ENCODE measurements at places on chromosomes 1 and 21.

DNA sequence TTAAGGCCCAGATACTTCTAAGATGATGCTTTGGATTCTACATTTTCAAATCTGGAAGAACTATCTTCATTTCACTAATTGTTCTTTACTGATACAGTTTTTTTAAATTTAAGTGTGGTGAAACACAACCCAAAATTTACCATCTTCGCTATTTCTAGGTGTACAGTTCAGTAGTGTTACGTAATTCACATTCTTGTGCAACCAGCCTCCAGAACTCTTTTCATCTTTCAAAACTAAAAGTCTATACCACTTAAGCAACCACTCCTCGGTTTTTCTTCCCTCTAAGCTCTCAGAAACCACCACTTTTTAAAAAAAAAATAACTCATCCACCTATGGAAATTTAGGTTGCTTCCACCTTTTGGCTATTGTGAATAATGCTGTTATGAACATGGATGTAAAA is 220.7 kb downstream of the PDE4B start:
- DNase-seq: no peak

DNA sequence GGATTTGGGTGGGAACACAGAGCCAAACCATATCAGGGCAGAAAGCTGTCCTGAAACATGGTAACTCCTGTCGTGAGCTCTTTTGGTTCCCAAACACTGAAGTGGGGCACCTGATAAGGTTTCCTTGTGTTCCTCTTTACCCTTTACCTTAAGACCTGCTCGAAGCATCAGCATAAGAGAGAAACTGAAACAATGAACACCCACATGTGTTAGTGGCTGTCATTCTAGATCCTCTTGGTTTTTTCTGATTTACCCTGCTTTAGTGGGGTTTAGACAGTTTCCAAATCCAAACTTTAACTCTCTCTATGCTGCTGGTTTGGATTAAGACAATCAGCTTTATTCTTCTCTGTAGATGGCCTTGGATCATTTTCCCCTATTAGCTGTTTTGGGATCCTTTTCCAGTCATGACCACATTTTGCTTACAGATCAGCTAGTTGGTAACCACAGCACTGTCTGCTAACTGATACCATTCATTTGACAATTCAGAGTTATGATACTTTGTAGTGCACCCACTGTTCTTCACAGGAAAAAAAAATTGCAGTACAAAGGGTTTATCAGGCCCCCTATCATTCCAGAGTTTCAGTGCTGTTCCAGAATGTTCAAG is 975 bp upstream of the MNDA start:
- DNase-seq: no peak

- no peak for DNase-seq
These were observed 162.5 kb upstream of the RNPC3 start for GRCh38 chr1:103363008-103363365.

- DNase-seq: no peak
These were observed 37.5 kb upstream of the QSOX1 start for GRCh38 chr1:180116964-180117763.

- no peak for DNase-seq
These were observed 41.7 kb downstream of the ITPKB start for GRCh38 chr1:226697151-226697928.

DNA sequence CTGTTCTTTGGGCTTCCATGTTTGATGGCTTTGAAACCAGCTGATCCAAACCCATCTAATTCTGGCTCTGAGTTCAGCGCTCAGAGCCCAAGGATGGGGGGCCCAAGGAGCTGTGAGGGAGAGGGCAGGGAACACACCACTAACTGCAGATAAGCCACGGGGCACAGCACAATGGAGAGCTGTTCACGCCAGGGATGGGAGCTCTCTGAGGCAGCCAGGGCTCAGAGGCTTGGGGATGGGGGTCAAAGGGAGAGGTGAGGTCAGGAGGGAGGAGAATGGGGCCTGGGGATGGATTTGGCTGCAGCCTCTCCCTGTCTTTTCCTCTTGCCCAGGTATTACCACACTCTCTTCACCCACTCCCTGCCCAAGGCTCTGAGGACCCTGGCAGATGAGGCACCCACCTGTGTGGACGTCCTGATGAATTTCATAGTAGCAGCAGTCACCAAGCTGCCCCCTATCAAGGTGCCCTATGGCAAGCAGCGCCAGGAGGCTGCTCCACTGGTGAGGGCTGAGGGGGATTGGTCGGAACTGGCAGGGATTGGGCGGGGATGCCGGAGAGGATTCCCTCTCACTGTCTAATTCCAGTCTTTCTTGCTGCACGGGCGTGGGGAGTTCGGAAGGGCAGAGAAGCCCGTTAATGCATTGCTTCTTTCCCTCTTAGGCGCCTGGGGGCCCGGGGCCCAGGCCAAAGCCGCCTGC is 11.3 kb downstream of the SLC30A2 start:
- no peak for DNase-seq

DNA sequence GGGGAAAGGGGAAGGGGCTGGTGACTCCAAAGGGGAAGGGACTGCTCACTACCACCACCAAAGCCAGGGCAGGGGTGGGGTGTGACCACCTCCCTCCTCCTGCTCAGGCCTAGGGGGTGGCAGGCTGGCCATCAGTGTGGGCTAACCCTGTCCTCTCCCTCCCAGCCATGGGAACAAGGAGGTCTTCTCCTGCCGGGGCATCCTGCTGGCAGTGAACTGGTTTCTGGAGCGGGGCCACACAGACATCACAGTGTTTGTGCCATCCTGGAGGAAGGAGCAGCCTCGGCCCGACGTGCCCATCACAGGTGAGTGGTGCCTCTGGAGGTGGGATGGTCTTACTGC is 5.7 kb downstream of the ZC3H12A start:
- DNase-seq: no peak

- no peak for DNase-seq
These were observed 97.5 kb downstream of the DISC1 start for GRCh38 chr1:231724041-231724440.

DNA sequence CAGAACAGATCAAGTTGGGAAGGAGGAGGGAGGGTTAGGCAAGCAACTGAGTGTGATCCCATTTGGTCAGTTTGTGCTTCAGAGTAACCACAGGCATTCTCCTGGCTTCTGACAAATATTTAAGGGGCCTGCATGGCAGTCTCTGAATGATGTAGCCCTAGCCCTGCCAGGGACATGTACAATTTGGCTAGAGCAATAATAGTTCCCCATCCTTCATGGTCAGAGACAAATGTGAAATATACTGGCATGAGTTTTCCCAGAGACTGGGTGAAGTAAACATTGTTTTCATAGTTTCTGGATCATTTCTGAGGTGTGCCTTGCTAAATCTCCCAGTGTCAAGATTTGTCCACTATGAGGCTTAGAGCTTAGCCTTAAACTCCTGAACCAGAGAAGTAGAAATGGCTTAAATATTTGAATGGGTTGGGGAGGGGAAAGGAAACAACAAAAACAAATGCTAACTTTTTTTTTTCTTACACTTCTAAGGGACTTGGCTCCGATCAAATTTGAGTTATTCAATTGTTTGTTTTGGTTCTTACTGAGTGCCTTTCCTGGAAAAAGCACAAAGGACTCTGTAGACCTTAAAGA is 42.0 kb upstream of the UBE2U start:
- no peak for DNase-seq

DNA sequence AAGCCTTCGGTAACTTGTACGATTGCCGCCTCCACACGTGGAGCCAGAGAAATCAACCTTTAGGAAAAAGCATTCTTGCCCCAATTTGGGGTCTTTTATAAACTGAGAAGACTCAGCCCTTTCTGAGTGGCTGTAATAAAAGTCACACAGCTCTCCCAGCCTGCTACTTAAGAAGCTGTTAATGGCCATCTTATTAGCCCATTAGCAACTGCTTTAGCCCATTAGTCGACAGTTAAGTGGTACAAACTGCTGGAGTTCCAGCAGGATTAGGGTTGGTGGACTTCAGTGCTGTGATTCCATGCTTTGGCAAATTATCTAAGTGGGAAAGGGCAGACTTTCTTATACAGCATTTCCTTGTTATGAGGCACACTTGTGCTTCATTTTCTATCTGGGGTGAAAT is 461.3 kb downstream of the RPS6KC1 start:
- DNase-seq: no peak

DNA sequence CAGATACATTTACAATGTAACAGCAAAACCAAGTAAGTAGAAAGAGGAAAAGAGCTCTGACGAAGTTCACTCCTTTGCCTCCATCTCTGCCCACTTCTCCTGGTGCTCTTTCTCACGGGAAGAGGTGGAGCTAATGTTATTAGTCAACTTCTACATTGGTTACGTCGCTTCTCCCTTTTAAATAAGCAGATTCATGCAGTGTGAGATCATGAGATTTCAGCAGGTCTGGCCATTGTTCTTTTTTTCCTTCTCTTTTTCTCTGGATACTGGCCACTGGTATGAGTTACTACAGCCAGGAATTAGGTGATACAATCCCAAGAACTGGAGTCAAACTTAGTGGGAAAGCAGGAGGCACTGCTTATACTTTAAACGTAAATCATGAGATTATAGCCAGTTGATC is 207.1 kb downstream of the AKT3 start:
- no peak for DNase-seq

DNA sequence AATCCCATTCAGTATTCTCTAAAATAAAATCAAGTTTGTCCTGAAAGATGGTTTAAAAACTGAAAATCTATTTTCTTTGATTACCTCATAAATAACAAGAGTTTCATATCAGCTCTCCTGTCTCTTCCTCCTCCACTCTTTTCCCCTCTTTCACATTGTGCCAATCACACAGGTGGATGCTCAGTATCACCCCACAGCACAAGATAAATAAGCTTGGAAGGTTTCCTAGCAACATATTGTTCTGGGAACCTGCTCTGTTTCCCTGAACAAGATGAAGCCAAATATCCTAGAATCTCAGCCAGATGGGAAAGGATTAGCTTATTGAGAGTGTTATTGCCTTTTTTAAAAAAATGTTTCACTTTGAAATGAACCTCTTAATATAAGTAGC is 45.7 kb upstream of the CACYBP start:
- no peak for DNase-seq

DNA sequence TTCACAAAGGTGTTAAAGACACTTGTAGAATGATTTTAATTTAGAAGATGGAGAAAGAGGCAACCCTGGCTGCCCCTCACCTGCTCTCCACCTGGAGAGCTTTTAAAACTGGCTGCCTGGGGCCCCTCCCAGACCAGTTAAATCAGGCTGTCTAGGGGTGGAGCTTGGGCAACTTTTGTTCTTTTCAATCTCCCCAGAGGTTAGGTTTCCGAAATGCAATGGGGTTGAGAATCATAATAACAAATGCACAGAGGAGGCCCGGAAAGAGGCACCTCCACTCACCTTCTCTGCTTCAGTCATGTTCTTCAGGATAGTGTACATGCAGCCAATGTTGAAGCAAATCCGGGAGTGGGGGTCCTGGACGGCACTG is 400 bp downstream of the NCF2 start:
- DNase-seq: no peak

DNA sequence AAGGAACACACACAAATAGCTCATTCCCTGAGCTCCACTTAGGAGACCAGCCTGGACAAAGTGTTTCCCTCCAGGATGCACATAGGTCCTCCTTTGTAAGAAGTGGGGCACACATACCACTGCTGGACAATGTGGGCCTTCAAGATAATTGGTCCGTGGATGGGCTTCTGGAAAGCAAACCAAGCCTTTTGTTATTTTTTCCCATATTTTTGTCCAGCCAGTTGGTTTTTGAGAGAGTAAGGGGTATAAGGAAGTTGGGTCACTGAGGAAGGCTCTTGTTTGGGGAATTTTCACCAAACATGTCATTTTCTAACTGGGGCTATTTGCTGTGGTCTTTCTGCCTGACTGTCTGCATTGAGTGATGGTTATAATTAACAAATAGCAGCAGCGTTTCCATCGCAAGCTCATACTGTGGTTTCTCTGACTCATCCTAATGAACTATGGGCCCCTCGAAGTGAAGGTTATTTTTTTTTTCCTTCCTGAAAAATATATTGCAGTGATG is 306.3 kb upstream of the DUSP10 start:
- no peak for DNase-seq

GRCh38 chr1:174643206-174643605 is 195.4 kb downstream of the GPR52 start:
- DNase-seq: no peak

DNA sequence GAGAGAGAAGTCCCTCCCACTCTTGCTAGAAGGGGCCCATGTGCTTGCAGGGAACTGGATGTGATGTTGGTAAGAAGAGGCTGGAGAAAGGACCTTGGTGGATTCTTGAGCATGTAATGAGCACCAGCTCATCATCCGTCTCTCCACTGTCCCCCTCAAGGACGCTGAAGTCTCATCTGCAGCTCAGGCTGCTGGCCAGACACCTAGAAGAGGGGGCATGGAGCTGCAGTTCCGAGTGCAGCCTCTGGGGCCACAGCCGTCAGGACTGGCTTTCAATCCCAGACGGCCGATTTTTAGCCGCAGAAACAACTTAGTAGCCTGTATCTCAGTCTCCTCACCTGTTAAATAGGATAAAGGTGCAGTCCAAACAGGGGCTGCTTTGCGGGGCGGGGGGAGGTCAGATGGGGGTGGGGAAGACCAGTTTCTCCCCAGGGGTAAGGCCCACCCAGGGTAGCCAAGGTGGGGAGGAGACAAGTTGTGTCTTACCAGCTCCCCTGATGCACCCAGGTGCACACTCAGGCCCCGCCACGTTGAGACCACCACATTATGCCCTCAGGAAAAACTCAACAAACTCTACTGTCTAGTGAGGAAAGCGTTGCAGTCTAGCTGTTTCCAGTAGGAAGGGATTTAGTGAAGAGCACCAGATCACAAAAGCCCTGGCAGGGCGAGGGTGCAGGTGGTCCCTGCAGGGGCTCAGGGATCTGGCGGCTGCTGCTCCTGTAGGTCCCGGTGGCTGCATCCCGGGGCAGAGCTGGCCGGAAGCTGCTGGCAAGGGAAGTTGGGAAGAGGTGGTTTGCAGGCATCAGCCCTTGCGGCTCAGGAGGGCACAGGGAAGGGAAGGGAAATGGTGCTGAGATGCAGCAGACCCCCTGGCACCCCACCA is 29.5 kb downstream of the LDLRAP1 start:
- no peak for DNase-seq

DNA sequence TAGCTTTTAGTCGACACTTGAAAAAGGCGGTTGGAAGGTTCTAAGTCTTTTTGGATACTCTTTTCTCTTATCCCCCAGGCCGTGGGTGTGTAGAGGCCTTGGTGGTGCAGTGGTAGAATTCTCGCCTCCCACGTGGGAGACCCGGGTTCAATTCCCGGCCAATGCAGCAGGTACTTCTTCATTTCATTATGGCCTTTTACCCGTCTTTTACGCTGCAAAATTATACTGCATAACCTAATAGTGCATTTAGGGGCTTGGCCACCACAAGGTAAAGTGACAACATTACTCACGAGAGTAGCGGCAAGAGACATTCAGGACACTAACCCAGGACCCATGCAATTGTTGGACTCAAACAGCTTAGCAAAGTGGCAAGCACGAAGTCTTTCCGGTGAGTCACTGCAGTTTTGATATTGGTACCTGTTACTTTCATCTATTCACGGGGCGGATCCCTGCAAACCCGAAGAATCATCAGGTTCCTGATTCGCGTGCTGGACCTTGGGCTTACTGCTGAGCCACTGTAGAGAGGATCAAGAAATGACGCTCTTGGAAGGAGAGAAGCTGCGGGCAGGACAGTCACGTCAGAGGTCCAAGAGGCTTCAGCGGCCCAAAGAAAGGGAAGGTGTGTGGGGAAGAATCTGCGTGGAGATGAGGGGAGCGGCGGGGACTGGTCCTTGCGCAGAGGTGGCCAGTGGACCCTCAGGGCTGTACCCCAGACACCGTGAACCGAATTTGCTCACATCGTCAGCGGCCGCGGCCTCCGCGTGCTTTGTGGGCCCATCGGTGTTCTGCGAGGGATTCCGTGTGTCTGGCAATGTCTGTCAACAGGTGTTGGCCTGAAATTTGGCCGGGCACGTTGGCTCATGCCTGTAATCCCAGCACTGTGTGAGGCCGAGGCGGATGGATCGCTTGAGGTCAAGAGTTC is 12.9 kb upstream of the RNU1-4 start:
- peak; percentile 47 for DNase-seq

- peak; percentile 45 for DNase-seq
These were observed 9.3 kb downstream of the MAP3K6 start for GRCh38 chr1:27357281-27358037.
